ENCODE measurements at places on chromosomes 3 and 15.

GRCh38 chr3:181623924-181624694, 87.6 kb upstream of the SOX2 start:
- peak; percentile 14 for DNase-seq

DNA sequence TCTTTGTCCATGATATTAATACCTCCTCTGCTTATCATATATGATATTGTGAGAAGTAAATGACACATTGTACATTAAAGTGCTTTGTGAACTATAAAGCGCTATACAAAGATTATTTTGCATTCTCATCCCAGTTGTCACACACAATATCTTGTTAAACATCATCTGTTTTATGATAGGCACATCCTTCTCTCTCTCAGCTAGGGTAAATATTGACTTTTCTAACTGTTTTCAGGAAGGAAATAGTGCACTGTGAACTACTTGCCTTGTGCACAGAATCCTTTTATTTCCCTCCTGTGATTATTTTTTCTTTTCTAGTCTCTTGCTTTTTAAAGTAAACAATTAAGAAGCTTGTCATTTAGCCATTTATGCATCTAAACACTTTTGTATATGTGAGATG, 388.2 kb downstream of the LPP start:
- no peak for DNase-seq

GRCh38 chr3:23567917-23568316, 237.8 kb upstream of the UBE2E1 start:
- no peak for DNase-seq

DNA sequence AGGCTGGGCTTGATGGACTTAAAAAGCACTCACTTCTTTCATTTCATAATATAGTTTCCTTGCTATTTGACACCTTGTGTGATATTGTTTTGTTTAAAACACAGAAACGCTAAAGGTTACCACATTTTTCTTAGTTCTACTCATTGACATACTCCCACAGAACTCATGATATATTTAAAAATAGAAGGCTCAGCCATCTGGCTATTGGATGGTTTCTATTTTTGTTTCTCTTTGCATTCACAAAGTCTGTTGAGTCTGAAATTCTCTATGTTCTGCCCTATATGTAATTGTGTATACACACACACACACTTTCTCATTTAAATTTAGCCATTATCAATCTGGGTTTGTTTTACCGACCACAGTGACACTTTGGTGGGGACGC, 128.2 kb downstream of the SOX2 start:
- no peak for DNase-seq

- DNase-seq: no peak
Observed at GRCh38 chr3:133855772-133856171, 39.9 kb downstream of the RAB6B start.

DNA sequence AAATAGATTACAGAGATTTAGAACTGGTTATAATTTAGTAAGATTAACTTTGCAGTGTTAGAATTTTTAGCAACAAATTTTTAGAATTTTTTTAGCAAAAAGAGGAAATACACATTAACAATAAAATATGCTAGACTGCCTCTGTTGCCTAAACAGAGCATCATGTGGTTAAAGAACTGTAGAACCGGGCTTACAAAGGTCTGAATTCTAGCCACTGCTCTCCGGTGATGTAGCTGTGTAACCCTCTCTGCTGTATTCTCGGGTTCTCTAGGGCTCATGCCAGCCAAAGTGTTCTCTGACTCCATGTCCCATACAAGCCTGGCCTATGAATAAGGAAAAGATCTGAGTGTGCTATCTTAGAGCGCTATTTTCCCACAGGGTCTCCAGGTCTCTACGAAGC, 2.9 kb upstream of the P2RY12 start:
- DNase-seq: no peak

GRCh38 chr3:1092061-1092460, 763 bp upstream of the CNTN6 start:
- DNase-seq: no peak

- DNase-seq: no peak
Observed at GRCh38 chr15:58048261-58048660, 17.2 kb downstream of the ALDH1A2 start.

Measured in SK-N-SH (cell line).